SK-MEL-5 (cell line): ENCODE measurements at places on chromosomes 5 and 9.

- no peak for DNase-seq
Measured at GRCh38 chr9:127963359-127964064, 17.3 kb downstream of the EEIG1 start.

- DNase-seq: no peak
Measured at GRCh38 chr5:120510994-120511686, 47.0 kb downstream of the PRR16 start.

DNA sequence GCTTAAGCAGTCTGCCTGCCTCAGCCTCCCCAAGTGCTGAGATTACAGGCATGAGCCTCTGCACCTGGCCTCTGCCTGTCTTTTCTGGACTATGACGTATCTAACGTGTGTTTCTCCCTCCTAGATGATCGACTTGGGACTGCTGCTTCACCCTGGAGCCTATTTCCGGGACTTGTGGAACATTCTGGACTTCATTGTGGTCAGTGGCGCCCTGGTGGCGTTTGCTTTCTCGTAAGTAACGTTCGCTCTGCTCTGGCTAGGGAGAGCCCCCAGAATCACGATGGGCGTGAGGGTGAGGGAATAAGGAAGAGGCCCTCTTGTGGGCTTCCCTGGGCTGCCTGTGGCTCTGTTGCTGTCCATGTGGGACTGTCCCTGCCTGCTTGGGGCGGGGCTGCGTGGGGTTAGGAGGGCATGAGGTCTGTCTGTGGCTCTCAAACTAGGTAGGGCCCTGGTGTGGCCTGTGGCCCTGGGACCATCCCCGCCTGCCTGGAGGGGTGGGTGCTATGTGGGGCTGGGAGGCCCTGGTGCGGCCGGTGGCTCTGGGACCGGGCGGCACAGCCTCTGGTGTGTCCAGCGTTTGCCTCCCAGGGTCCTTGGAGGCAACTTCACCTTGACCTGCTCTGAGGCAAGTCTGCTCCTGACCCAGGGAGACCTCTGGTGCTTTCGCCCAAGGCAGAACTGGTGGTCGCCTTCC is 171.7 kb downstream of the CACNA1B start:
- no peak for DNase-seq

DNA sequence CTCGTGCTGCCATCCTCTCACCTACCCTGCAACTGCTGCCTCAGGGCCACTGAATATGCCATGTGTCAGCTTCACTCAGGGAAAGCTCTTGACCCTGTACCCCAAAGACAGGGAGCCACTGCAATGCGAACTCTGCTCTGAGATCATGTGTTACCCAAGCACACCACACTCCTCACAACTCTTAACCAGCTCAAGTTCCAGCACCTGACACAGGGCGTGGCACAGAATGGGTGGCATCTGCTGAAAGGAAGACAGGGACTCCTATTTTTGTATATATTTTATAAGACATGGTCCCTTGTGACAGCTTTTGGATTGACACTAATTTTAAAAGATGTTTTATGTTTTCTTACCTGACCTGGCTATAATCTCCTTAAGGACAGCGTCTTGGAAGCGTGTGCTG is 10.7 kb downstream of the PHYKPL start:
- no peak for DNase-seq

DNA sequence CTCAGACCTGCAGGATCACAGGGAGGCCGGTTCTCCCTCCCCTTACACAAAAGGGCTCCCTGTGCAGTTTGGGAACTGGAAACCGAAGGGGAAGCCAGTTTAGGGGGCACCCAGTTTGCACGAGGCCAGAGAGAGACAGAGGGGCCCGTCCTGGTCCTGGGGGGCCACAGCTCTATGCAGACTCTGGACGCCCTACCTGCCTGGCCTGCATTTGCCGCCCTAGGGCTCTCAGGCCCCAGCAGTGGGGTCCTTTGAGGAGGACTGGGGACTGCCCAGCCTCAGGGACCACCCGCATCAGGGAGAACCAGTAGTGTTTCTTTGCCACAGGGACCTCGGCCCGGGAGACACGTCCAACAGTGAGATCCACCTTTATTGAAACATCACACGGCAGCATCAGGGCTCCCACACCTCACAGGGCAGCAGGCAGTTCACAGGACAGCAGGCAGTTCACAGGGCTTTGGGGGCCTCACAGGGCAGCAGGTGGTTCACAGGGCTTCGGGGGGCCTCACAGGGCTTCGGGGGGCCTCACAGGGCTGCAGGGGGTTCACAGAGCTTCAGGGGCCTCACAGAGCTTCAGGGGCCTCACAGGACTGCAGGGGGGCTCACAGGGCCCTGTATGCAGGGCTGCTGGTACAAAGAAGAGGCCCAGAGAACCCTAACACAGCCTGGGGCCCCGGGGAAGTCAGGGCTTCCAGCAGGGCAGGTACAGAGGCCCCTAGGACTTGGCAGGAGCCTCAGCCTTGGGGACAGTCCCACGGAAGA is 648 bp upstream of the NSMF start:
- DNase-seq: no peak

- DNase-seq: peak; percentile 48
Measured at GRCh38 chr5:158880483-158881001, 219.2 kb downstream of the EBF1 start.

DNA sequence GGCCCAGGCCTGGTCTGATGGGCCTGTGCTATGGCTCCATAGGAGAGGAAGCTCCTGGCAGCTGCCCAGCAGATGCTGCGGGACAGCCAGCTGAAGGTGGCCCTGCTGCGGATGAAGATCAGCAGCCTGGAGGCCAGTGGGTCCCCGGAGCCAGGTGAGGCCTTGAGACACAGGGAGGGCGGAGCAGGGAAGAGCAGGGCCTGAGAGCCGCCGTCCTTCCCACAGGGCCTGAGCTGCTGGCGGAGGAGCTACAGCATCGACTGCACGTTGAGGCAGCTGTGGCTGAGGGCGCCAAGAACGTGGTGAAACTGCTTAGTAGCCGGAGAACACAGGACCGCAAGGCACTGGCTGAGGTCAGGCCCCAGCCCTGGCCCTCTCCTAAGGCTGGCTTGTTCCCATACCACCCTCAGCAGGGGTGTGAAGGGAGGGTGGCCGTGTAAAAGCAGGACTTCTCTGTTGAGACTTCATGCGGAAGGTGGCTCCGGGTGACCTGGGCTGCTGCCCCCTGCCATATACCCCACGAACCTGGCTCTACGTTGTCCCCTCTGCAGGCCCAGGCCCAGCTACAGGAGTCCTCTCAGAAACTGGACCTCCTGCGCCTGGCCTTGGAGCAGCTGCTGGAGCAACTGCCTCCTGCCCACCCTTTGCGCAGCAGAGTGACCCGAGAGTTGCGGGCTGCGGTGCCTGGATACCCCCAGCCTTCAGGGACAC is 4.5 kb downstream of the PKN3 start:
- no peak for DNase-seq

- no peak for DNase-seq
Measured at GRCh38 chr5:9515436-9515835, 30.4 kb downstream of the SEMA5A start.

- DNase-seq: no peak
Measured at GRCh38 chr5:53571403-53571802, 11.0 kb downstream of the NDUFS4 start.

DNA sequence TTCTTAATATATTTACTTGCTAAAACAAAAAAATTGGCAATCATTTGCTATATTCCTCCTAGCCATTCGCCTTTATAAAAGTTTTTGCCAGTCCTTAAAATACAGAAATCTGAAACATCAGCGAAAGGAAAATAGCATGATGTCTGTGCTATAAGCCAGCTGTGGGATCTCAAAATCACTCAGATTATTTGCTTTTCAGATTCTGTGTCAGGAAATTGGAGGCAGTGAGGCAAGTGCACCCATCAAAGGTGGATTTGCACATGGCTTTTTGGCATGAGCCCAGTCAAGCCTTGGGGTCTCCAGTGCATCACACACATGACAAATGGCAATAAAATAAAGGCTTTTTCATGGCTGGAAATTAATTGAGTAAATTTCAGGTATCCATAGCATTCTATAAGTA is 196.8 kb upstream of the DAPK1 start:
- no peak for DNase-seq

DNA sequence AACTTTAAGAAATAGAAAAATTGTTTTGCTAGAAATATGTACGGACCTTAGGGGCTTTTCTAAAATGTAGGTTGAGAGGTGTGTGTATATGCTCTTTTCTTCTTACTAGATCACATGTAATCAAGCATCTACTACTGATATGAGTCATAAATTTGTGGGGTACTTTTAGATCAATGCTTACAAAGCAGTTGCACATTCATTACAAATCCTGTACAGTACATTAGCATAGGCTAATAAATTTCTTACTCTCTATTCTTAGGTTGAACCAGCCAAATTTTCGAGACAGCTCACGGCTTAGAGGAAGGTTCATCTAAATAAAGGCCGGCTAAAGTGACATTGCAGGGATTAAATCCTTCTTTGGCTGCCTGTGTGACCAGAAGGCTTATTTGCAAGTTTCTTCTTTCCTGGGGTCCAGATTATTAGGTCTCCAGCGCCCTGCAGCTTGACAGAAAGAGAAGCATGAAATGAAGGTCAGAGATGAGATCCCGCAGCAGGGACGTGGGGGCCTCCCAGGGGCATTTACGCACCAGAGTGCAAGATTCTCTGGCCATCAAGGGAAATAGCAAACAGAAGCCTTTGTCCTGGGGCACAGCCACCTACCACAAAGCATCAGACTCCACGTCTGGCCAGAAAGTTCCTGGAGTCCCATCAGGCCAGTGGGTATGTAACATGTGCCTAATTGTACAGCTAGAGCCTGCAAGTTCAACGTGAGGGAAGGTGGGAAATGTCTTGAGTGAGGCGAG is 53.0 kb downstream of the NIM1K start:
- no peak for DNase-seq

DNA sequence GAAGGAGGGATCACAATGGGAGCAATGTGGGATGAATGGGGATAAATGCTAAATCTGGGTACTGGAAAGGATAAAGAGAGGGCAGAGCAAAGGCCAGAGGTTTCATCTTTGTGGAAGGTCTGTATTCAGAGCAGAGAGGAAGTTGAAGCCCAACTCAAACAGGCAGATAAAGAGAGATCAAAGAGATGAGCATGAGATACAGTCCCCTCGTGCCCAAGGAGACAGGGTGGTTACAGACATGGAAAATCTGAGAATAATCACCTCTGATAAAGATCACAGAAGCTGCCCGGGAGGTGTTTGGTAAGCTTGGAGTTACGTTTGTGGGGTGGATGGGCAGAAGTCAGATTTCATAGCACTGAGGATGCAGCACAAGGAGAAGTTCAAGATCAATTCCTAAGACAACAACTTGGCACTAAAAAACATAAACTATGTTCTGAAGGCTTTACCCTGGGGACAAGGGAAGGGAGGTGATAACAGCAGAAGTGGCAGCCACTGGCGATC is 459 bp upstream of the ERAP2 start:
- DNase-seq: peak; percentile 13

DNA sequence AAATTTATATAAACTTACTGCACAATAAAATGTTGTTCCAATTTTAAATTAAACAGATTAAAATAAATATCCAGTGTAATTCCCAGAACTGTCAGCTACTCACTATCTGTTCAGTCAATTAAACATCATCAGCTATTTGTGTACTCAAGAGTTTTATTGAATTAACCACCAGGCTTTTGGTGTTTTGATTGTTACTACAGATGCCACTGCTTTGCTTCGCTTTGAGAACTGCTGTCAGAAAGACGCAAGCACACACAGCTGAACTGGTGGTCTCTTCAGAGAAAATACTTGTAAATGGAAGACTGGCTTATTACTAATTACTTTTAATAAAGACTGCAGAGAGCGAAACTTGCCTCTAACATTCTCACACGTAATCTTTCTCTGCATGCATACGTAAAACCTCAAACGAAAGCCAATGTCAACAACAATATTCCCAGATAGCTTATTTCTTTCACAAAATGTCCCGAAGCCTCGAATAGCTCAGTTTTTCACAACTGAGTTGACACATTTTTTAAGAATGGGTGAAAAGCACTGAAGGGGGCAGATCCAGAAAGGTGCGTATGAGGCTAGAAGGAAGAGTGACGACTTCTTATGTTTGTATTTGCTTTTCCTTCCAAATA is 259.6 kb upstream of the RPS23 start:
- no peak for DNase-seq

GRCh38 chr5:139388198-139388821 is 1.4 kb downstream of the MZB1 start:
- DNase-seq: no peak

DNA sequence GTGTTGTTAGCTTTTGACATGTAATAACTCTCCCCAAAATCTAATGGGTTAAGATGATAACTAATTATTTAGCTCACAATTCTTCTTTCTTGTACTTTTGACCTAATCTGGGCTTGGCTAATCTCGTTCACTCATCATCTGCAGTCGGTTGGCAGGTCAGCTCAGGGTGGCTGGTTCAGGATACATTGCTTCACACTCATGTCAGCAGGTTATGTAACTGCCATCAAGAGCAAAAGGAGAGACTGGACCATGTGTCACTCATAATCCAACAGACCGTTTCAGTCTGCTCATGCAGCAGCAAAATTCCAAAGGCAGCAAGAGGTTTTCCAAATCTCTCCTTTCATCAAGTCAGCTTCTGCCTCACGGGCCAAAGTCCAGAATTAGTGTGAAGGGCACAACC is 998.4 kb upstream of the CTNND2 start:
- DNase-seq: no peak

GRCh38 chr5:78293851-78294247 is 649 bp downstream of the AP3B1 start:
- peak; percentile 7 for DNase-seq

GRCh38 chr5:133665571-133665970 is 53.2 kb upstream of the FSTL4 start:
- no peak for DNase-seq

DNA sequence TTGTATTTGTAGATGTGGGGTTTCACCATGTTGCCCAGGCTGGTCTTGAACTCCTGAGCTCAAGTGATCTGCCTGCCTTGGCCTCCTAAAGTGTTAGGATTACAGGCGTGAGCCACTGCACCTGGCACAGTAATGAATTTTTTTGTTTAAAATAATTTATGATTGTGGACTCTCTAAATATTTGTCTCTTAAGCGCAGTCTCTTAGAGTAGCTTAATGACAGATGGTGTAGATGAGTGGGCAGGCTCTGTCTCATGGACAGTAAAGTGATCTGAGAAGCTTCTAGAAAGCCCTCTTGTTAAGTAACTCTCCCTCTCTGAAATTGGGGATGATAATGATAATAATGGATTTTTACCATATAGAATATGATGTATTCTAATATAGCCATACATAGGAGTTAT is 47.5 kb upstream of the KIAA1958 start:
- DNase-seq: no peak

DNA sequence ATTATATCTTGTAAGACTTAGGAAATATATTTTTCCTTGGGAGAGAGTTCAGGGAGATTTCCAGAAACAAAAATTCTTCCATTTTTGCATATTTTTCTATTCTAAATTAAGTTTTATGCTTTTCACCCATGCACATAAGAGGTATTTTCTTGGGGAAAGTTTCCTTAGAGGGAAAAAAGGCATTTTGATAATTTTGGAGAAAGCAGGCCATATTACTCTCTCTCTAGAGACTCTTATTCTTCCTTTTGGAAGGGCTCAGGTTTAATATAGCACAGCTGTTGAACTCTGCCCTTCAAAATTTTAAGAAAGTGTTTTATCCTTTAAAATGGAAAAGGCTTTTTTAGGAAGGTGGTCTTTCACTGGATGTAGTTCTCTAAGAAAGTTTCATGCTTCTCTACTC is 8.0 kb downstream of the NDUFS4 start:
- no peak for DNase-seq
